ENCODE measurements at places on chromosomes 1 and 21.

GRCh38 chr1:236608930-236609726 lies 4.8 kb upstream of the HEATR1 start:
- peak; percentile 74 for DNase-seq

DNA sequence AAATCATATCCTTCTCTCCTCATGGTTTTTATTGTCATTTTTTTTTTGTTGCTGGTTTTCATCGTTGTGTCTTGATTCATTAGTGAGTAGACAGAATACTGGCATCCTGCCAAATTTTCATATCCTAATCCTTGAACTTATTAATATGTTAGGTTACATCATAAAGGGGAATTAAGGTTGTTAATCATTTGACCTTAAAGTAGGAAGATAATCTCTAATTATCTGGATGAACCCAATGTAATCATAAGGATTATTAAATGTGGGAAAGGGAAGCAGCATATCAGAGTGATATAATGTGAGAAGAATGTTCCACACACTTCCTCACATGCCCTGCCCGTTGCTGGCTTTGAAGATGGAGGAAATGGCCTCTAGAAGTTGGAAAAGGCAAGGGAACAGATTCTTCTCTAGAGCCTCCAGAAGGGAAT lies 299.7 kb downstream of the HMCN1 start:
- no peak for DNase-seq

GRCh38 chr21:38822778-38823238 lies 17.1 kb downstream of the ETS2 start:
- DNase-seq: no peak

DNA sequence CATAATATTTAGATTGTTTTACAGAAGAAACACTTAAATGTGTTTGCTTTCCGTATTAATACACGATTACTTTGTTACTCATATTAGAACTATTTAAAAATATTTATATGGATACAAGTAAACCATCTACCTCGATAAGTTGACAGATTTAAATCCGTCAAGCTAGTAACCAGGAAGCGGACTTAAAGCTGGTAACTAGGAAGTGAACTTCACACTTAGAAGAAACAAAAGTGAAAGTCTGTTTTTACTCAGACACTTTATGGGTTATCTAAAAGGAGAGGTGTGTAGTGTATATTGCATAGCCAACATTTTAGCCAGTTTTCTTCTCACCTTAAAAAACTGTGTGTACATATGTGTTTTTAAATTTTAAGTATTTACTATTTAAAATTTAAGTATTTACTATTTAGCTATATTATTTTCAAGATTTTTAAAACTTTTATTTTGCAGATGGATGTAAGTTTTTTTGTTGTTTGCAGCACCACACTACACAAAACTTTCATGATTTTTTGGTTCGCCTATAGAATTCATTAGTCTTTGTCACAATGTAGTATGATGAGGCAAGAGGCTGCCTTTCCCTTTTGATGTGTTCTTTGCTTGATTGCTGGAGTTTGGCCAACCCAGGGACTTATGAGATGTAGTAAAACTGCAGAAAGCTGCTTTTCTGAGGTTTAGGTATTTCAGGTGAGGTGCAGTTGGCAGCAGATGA lies 2.7 kb downstream of the USP25 start:
- DNase-seq: peak; percentile 87

DNA sequence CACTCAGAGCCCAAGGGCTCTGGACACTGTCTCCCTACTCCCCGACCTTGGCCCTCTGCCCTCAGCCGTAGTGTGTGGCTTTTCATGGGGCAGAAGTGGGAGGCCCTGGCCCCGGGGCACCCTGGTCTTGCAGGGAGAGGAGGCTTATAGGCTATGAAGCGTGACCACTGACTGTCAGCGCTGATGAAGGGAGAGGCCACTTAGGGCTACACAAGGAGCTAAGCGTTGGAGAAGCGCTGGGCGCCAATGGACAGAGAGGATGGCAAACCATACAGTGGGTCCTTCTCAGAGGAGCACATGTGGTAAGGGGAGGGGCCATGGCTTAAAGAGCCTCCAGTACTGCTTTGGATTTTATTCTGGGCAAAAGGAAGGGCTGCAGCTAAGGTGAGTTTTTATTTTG lies 7.9 kb downstream of the CRABP2 start:
- DNase-seq: no peak

- DNase-seq: no peak
These were observed 175.3 kb downstream of the PRDM16 start for GRCh38 chr1:3244025-3244926.

DNA sequence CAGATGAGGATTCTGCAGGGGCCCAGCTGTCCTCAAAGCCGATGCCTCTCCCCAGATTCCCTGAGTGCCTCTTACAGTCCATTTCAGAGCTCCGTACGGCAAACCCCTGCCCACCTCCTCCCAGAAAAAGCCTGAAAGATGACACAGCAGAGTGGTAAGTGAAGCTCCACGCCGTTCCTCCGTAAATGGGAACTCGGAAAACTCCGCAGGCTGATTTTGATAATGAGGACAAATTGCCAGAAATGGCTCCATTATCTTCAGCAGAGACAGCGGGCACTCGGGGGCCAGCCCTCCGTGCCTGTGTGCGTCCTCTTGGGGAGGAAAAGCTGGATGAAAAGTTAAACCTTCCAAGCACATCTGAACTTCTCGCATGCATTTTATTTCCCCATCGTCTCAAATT lies 81.1 kb downstream of the NPHP4 start:
- no peak for DNase-seq

DNA sequence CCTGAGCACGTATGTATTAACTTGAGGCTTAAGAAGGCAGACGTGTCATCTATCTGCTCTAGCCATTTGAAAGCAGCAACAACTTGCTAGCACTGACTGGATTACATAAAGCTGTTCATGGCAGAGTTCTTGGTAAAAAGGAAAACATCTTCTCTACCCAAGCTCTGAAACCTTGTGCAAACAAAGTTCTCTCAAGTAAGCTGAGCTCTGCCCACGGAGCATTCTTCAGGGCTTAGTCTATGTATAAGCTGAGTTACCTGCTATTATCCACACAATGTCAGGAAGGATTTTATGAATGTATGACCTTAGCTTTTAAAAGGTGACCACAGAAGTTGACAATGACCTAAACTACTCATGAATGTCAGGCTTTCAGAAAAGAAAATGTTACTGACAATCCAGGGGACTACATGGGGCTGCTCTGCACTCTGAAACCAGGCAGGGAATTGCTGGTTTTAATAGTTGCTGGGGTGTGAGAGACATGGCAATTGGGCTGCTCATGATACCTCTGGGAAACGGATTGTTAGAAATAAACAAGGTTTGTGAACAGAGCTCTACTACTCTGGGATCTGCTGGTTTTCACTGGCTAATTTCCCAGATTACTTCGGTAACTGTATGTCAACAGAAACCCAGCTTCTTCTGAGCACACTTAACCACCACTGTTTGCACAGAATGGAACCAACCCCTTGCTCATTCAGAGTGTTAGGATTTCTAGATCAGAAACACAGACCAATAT lies 29.6 kb upstream of the CCN1 start:
- no peak for DNase-seq

GRCh38 chr1:169261884-169262283 lies 105.7 kb downstream of the NME7 start:
- no peak for DNase-seq

DNA sequence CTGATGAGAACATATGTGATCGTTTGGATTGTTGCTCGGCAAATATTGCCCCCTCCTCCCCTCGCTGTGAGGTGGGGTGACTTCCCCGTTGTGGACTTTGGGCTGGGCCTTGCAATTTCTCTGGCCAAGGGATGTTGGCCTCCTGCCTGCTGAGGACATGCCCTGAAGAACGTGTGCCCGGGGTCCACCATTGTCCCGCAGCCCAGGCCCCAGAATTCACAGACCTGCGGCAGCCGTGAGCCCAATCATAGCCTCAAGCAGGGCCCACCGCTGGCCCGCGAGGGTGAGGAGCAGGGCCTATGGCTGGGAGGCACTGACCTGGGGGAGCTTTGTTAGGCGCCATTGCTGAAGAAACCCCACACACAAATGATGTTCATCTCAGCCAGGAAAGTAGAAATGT lies 58.3 kb upstream of the ACTRT2 start:
- no peak for DNase-seq

DNA sequence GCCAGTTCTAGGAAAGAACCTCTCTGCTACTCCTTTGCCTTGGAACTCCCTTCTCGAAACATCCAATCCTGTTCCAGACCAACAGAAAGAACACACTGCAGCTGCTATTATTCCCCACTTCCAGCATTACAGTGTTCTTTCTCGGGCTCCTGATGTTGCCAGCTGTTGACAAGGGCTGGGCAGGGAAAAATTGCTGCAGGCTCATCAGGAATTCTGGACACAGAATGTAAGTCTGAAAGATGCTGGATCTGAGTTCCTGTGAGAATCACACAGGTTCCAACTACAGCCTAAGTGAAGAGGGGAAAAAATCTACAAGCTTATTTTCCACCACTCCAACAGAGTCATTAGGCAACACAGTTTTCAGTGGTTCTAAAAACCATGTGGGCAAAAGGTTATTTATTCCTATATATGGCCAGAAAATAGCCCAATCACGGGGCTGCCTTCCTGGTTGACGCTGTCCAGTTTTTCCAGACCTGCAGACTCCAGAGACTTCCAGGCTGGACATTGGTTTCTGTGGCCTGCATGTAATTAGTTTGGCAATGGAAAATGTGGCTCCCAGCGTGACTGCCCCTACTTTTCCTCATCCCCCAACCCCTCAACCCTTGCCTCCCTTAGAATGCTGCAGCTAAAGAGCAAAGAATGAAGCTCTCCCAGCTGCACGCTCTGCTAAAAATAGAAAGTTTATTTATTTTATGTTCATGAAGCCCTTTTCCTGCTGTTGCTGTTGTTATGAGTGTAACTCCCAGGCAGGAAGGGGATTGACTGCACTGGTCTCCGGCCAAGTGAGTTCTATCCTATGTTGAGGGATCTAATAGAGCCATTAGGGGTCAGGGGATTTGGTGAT lies 8.3 kb upstream of the KIAA0040 start:
- no peak for DNase-seq

GRCh38 chr1:24315391-24315790 lies 3.8 kb upstream of the GRHL3 start:
- no peak for DNase-seq

DNA sequence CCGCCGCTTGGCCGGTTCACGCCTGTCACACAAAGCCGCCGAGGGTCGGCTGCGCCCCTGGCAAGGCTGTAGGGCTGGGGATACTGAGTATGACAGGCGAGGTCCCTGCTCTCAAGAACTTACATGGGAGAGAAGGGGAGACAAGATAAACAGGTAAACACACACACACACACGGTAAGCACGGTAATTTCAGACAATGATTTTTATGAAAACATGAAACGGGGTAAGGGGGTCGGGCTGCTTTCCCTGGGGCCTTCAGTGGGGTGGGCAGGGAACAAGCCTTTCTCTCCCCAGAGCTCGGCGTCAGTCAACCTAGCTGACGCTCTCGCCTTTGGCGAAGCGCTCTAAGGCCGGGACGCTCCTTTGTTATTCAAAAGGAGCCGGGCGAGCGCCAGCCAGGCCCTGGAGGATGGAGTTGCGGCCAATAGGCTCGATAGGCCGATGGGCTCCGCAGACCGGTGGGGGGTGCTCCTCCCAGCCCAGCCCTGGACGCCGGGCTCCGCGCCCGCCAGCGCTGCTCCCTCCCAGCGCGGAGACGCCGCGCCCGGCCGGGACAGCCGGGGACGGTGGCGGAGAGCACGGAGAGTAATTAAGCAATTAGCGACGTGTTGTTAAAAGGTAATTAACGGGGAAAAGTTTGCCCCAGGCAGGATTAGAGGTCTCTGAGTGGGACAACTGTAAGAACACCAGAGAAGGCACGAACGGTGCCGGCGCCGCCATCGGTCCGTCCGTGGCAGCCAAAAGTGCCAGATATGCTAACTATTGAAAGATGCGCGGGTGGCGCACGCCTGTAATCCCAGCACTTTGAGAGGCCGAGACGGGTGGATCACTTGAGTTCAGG lies 950 bp upstream of the INKA2 start:
- DNase-seq: no peak

- DNase-seq: peak; percentile 63
These were observed 5.1 kb upstream of the CSRP1 start for GRCh38 chr1:201511941-201512539.

GRCh38 chr1:204370176-204370575 lies 10.4 kb upstream of the PLEKHA6 start:
- no peak for DNase-seq

- no peak for DNase-seq
These were observed 77.6 kb upstream of the FMN2 start for GRCh38 chr1:240014051-240014450.

DNA sequence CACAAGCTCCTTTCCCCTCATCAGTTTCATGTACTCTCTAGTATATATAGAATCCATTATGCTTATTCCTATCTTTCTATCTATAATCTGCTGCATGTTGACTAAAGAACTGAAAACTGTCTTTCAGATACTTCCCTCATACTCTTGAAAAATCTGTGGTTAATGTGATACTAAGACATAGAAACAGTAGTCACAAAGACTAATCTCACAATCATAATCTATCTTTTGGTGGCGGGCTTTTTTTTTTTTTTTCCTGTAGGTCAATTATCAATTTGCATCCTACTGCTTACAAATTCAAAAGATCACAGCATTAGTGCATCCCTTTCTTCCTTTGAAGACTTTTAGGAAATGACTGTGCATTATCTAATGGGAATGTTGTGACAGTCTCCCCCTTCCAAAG lies 4.7 kb downstream of the UBR4 start:
- DNase-seq: no peak

GRCh38 chr1:231039161-231040018 lies 664 bp downstream of the FAM89A start:
- DNase-seq: peak; percentile 44

DNA sequence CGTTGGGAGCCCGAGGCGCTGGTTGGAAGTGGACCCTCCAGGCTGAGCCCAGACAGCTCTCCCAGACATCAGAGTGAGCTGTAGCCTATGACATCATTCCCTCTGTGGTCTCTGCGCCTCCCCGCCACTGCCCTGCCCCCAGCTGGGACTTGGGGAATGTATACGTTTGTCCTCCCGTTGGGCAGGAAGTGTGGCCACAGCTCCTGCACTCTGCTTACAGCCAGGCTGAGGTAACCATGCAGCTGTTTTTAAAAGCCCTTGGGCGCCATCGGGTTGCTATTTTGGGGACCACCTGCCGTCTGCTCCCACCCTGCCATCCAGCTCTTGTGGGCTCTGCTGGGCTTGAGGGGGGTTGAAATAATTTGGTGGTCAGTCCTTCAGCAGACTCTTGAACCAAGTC lies 7.8 kb downstream of the VASH2 start:
- no peak for DNase-seq

DNA sequence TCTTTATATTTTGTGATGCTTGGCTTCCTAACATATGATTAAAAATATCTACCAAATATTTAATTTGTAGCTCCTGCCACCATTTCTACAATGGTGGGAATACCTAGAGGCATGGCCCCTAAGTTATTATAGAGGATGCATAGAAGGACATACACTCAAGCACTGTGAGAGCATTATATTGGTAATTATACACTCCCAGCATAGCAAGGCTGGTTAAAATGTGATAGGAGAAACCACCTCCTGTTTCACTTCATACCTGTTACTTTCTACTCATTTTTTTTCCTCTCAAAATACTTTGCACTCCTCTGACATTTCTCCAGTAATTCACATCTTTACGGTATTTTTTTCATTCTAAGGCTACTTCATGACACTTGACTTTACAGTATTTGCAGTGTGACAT lies 92.9 kb downstream of the HS2ST1 start:
- no peak for DNase-seq

All from suppressor macrophage treated with lipopolysaccharide for 1 hour (primary cell).